Omental fat pad (tissue), 4 donors: ENCODE measurements at places on chromosomes 7 and 10. TPM values are rescaled to one million over a fixed set of nuclear protein-coding genes. Genes with fewer than 3 reads are reported as not detected.

GRCh38 chr7:24496036-24496435 lies 77.2 kb upstream of the PALS2 start:
- no peak for DNase-seq

BAMBI gene
- 15.1 TPM for total RNA-seq

GRCh38 chr7:824664-825063 lies 7.6 kb upstream of the SUN1 start:
- DNase-seq = no peak

DNA sequence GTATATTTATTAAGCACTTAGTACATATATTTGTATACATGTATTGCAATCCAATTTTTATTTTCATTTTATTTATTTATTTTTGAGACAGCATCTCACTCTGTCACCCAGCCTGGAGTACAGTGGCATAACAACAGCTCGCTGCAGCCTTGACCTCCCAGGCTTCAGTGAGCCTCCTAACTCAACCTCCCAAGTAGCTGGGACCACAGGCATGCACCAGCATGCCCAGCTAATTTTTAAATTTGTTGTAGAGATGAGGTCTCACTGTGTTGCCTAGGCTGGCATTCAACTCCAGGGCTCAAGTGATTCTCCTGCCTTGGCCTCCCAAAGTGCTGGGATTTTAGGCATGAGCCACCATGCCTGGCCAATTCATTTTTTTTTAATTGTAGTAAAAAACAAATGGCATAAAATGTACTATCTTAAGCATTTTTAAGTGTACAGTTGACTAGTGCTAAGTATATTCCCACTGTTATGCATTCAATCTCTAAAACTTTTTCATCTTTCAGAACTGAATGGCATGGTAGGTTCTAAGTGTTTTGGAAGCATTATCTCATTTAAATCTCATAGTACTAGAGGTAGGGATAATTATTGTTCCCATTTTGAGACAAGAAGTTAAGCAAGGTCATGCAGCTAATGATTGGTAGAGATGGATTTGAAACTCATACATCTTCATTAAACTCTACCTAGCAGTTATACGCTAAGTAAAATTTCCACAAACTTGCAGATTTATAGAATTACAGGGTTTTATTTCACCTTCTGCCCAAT lies 264.0 kb upstream of the NFE2L3 start:
- DNase-seq = no peak

- DNase-seq = no peak
Measured at GRCh38 chr7:144494355-144494754, 90.9 kb upstream of the NOBOX start.

GRCh38 chr10:132071667-132072066 lies 5.9 kb downstream of the JAKMIP3 start:
- no peak for DNase-seq

GRCh38 chr7:23469961-23470250 lies 385 bp downstream of the IGF2BP3 start:
- no peak for DNase-seq

PIK3CG gene
- total RNA-seq = 15.6 TPM

FGFR2 gene
- 2.4 TPM for total RNA-seq

DNA sequence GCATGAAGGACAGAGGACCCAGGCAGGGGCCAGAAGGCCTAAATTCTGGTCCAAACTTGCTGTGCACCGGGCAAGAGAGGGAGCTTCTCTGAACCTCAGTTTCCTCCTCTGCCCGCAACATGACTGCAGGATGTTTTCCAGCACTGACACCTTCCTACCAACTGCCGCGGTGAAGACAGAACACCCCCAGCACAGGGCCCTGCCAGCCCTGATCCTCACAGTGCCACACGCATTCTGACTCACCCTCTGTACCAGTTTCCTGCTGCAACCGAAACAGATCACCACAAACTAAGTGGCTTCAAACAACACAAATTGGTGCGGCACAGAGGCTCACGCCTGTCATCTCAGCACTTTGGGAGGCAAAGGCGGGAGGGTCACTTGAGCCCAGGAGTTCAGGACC lies 18.1 kb downstream of the MAD1L1 start:
- DNase-seq = no peak

- DNase-seq = no peak
Measured at GRCh38 chr10:79314761-79315601, 32.3 kb upstream of the PPIF start.

DNA sequence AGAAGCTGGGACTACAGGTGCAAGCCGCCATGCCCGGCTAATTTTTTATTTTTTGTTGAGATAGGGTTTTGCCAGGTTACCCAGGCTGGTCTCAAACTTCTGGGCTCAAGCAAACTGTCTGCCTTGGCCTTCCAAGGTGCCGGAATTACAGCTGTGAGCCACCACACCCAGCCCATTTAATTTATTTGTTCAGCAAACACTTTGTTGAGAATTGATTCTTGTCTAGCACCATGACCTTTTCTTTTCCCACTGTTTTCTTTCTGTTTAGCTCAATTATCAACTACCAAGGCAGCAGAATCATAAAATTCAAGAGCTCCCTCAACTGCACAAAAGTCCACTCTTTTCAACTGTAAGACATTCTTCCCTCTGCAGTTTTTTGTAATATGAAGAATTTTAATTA lies 47.8 kb upstream of the PARD3 start:
- no peak for DNase-seq

GRCh38 chr10:13158401-13158800 lies 3.0 kb upstream of the MCM10 start:
- DNase-seq = no peak

DNA sequence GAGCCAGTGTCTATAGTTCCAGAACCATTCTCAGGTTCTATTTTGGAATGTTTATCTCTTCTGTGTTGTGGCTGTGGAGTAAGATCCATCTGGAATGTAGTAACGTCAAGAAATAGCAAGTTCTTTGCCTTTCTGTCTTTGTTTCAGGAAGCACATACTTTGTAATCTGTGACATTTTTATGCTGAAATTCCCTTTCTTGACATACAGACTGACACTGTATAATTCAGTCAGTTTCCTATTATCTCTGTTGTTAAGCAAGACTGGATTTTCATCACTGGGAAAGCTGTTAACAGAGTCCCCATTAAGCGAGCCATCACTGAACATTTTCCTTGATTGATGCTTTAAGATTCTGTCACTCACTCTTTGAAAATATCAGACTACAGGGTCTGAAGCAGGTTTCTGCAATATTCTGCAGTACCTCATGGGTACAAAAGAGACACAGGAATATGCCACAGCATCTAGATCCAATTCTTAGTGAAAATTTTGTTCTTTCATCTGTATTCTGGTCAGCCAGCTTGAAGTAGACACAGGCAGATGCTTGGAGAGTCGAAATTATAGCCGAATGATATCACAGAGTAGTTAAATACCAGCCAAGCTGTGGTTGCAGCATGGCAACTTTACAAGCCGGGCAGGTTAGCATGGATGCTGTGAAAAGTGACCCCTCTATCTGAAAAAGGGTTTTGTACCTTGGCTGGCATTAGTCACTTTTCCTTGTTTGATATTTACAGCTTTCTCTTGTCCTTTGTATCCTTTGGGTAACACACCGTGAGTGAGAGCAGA lies 62.6 kb downstream of the CACNB2 start:
- DNase-seq = no peak

DNA sequence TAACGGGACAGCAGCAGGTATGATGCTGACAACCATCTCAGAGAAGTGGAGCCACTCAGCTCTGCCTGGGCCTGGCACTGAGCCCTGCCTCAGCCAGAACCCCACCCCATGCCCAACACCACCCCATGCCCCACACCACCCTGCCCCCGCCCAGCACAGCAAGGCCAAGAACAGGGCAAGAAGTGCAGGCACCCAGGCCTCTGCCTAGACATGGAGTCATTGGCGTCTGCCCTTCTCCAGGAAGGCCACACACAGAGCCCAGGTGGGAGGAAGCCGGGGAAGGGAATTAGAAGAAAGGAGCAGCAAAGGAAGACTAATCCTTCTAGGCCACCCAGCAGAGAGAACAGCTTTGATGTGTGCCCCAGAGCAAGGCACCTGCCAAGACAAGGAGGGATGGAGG lies 18.9 kb downstream of the CAMK2G start:
- no peak for DNase-seq

- DNase-seq = no peak
Measured at GRCh38 chr10:11551916-11552602, 59.4 kb downstream of the USP6NL start.

- no peak for DNase-seq
Measured at GRCh38 chr7:52413051-52413450, 622.4 kb upstream of the POM121L12 start.

DNA sequence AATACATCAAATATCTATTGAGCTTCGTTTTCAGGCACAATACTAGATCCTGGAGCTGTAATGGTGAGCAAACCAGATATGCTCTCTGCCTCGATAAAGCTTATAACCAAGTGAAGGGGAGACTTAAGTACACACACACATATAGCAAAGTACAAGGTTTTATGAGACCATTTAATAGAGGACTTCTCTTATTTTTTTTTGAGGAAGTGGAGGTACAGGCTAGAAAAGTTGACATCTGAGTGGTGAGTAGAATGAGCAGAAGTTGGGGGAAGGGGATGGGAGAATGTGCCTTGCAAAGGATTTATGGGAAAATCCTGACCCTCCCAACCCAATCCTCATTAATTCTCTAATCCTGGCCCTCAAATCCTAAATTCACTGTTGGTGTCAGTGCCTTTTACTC lies 7.7 kb downstream of the CCDC136 start:
- DNase-seq = no peak

METTL27 gene
- 3.4 TPM for total RNA-seq

GRCh38 chr7:90677486-90678404 lies 81.6 kb downstream of the CDK14 start:
- no peak for DNase-seq

DNA sequence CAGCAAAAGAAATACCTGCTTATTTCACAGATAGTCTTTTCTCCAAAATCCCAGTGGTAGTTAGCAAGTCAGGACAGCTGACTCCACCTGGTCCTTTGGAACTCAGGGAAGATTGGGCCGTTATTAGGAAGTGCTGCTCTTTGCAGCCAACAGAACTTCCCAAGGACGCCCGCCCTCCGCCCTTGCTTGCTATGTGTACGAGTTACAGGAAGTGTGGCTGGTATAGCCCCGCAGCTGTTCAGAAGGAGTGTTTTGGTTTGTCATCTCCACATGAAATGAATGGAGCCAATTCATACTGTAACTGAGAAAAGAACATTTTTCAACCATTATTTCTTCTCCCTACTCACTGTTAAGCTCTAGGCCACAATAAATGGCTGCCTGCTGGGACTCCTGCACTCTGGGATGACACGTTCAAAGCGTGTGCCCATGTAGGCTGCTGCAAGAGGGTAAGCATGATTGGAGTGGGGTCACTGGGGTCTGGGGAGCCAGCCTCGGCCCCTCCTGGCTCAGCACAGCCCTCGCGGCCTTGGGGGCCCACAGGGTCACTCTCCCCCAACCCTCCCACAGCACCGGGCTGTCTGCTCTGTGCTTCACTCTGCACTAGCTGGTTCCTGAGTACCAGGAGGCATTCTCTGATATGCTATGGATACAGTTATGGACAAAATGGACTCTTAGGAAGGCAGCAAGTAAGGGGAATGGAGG lies 244.0 kb downstream of the EBF3 start:
- no peak for DNase-seq

GRCh38 chr7:43655584-43655983 lies 72.7 kb downstream of the STK17A start:
- DNase-seq = no peak

GRCh38 chr7:33503014-33503413 lies 373.6 kb downstream of the BBS9 start:
- no peak for DNase-seq

GRCh38 chr10:22630234-22631174 lies 83.9 kb downstream of the PIP4K2A start:
- no peak for DNase-seq

ADIRF gene
- total RNA-seq = 607 TPM

DNA sequence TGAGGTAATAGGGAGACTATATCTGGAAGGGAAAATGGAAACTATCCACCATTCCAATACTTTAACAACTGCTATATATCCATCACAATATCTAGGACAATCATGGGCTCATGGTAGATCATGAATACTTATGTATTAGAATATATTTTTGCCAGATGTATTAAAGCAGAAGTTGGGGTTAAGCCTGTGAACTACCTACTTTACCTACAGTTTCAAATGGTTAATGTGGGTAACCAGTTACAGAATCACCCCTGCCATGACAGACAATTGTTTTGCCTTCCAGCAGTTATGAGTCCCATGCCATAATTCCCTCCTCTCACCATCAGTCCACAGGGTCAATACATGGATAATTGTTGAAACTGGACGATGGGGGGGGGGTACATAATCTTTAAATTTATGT lies 29.9 kb upstream of the RAPGEF5 start:
- no peak for DNase-seq

GRCh38 chr10:28014651-28015050 lies 15.8 kb upstream of the ODAD2 start:
- no peak for DNase-seq

GRCh38 chr10:102460836-102461186 lies 9.5 kb upstream of the C10orf95 start:
- DNase-seq = no peak

MACC1 gene
- total RNA-seq = 1.2 TPM

DNA sequence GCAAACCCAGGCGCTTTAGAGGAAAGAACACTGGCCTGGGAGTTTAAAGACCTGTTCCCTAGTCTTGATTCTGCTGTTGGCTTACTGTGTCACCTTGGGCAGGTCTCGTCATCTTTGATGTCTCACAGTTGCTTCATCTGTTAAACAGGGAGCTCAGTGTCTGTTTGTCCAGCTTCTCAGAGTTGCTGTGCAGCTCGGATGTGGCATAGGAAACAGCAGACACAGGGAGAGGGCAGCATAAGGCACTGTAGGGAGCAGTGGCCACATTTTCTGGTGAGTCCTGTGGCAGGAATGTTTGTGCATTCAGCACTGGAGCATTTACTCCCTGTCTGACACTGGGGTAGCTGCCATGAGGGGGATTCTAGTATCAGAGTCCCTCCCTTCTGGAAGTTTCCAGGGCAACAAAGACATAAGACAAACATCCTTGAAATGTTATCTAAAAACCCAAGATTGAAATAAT lies 2.0 kb downstream of the REPIN1 start:
- no peak for DNase-seq

DNA sequence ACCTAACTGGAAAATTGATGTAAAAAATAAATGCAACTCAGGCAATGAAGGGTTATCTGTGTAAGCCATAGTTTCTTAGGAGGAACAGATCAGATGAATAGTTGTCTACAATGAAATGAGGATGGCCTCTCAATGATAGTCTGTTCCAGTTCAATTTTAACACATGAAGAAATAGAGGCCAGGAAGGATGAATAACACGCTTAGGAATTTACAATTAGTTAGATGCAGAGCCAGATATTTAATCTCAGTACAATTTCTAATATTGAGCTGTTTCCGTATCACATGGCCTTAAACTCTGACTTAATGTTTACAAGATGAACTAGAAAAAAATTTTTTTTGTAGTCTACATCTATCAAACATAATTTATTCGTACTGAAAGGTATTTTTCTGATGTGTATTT lies 176.6 kb downstream of the GALNT11 start:
- no peak for DNase-seq

- DNase-seq = no peak
Measured at GRCh38 chr7:100963874-100964273, 5.5 kb upstream of the MUC12 start.

- DNase-seq = no peak
Measured at GRCh38 chr7:138032770-138033169, 30.9 kb upstream of the CREB3L2 start.
